Mesothelial cell of epicardium (in vitro differentiated cells): ENCODE measurements at places on chromosomes 3 and 15. TPM values are rescaled to one million over a fixed set of nuclear protein-coding genes. Genes with fewer than 3 reads are reported as not detected.

- peaks cover 12% of the 10 kb centered on the region for H3K36me3 ChIP-seq
- H3K4me3 ChIP-seq: no peak overlapping the region
- H3K4me1 ChIP-seq: peaks cover 69% of the 10 kb centered on the region
- no peaks in the 10 kb centered on the region for H3K27me3 ChIP-seq
- no peak for DNase-seq
- peak overlapping the region; percentile 95 for H3K27ac ChIP-seq
Measured at GRCh38 chr3:120418866-120419490, 31.8 kb downstream of the FSTL1 start.

GRCh38 chr15:88835119-88835518 is 31.9 kb downstream of the ACAN start:
- no peak for DNase-seq
- no peaks in the 10 kb centered on the region for H3K36me3 ChIP-seq
- no peak overlapping the region for H3K27ac ChIP-seq
- peaks cover 5% of the 10 kb centered on the region for H3K27me3 ChIP-seq
- H3K4me1 ChIP-seq: peaks cover 10% of the 10 kb centered on the region

DNA sequence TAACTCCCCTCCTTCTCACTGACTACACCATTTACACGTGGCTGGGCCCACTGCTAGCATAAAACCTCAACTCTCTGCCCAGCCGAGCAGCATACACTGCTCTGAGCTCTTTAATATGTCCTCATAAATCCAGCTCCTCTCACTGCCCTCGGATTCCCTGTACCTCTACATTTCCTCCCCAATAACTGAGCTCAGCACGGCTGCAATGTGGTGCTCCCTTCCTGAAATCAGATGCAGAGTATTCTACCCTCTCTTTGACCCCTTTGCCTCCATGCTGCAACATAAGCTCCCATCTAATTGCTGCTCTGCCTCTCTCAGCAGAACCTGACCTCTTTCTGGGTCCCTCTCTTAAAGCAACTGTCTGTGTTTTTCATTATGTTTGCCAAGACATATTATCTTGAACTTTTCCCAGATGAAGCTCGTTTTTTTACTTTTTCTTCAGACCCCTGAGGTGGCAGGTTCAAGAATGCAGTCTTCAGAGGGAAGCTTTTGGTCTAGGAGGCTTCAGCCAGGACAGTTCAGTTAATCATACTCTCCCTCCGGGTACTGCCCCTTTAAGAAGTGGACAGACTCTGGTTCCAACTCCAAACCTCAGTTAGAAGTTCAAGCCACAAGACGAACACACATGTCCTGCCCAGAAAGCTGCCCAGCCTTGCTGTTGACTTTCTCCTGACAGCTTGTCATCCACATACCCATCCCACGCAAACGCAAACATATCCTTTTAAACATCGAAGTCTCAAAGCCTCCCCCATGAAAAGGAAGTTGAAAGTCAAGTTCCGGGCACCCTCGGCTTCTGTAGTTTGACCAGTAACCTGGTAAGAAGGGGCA is 81.1 kb upstream of the NEO1 start:
- DNase-seq: no peak
- H3K36me3 ChIP-seq: no peaks in the 10 kb centered on the region
- peaks cover 5% of the 10 kb centered on the region for H3K27me3 ChIP-seq
- H3K27ac ChIP-seq: peak overlapping the region; percentile 89

DNA sequence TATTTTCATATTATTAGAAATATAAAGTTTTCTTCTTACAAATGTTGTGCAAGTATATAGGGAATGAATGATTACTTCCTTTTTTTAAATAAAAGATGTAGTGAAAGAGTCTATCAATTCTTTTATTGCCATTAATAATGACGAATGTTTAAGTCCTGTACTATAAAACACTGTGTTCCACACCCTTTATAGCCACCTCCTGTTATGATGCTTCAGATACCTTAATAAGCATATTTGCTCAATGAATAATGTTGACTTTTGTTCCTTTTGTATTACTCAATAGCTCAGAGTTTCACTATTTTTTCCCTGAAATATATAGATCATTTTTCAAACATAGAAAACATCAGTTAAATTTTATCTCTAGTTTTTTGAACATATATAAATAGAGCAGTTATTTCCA is 378.2 kb upstream of the THBS1 start:
- H3K4me1 ChIP-seq: peaks cover 22% of the 10 kb centered on the region
- no peaks in the 10 kb centered on the region for H3K36me3 ChIP-seq
- no peaks in the 10 kb centered on the region for H3K27me3 ChIP-seq
- H3K27ac ChIP-seq: no peak overlapping the region

GRCh38 chr3:41688595-41689380 is 273.1 kb downstream of the ULK4 start:
- peaks cover 22% of the 10 kb centered on the region for H3K4me1 ChIP-seq
- H3K36me3 ChIP-seq: peaks cover 2% of the 10 kb centered on the region
- no peak for DNase-seq

The DAZL gene
- total RNA-seq: not detected in 3 replicates

DNA sequence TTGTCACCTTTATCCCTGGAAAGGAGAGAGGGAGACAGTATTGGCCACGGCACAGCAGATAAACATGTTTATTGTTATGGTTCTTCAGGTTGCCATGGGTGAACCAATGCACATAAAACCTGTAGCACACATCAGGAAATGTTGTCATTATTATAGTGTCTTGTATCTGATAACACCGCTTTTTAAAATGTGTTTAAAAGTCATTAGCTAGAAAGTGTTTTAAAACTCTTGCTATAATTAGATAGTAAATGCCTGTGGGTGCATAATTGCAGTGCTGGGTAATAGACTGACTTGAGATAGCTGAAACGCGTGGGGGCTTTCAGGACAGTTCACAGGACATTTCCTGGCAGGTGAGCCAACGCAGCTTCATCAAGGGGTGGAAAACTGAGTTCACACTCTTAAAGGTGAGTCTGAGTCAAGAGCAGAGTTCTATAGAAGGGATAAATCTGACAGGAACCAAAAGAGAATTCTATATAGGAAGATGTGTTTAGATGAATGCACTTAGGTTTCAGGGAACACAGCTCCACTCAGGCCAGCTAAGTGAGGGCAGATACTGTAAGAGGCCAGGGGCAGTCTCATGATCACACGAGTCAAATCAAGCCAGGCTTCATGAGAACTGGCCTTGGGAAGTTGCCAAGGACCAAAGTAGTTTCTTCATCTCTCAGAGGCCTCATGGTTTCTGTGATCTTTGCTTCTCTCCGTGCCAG is 35.6 kb upstream of the PPP4R2 start:
- H3K27me3 ChIP-seq: no peaks in the 10 kb centered on the region
- H3K36me3 ChIP-seq: peaks cover 9% of the 10 kb centered on the region
- no peak for DNase-seq

DNA sequence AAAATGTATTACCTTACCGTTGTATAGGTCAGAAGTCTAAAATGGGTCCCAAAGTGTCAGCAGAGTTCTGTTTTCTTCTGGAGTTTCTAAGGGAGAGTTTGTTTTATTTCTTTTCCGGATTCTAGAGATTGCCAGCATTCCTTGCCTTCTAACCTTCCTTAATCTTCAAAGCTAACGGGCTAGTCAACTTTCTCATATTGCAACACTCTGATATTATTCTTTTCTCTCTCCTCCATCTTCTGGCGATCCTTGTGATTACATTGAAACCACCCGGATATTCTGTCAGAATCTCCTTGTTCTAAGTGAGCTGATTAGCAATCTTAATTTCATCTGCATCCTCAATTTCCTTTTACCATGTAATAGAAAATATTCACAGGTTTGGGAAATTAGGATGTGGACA is 36.2 kb upstream of the AADACL2 start:
- DNase-seq: no peak
- peaks cover 4% of the 10 kb centered on the region for H3K36me3 ChIP-seq

The CCR5 gene
- total RNA-seq: not detected in 3 replicates

DNA sequence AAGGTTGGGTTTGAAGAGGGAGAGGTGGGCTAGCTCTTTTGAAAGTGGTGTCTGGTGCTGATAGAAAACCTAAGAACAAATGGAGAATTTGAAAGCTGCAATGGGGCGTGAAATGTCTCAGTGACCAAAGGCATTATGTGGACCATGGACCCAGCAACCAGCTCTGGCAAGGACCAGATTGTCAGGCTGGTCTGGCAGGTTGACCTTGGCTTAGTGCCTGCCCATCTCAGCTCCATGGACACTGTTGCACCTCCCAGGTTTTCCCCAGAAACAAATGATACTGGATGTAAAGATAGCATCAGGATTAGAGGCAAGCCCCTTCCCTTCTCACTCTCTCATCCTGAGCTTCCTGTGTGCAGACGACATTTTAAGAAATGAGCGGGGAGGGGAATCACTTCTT is 302.9 kb upstream of the LRRFIP2 start:
- no peak overlapping the region for H3K27ac ChIP-seq
- no peak for DNase-seq
- H3K27me3 ChIP-seq: peaks cover 4% of the 10 kb centered on the region

The KIF7 gene
- total RNA-seq: 26.5 to 30.1 TPM (median 26.6 TPM) in 3 replicates

- DNase-seq: peak; percentile 40
- peaks cover 21% of the 10 kb centered on the region for H3K4me1 ChIP-seq
- H3K4me3 ChIP-seq: peak within 1 kb of the TSS; percentile 53
- no peak within 1 kb of the TSS for H3K27ac ChIP-seq
Measured at GRCh38 chr15:62066663-62067447, at the start of gene C2CD4A. C2CD4A (plus strand) TSS chr15:62066977; CDS start chr15:62067614, 637 bp downstream.

The SCN5A gene
- 0.88 to 1.8 TPM (median 1.4 TPM) in 3 replicates for total RNA-seq

The EXD1 gene
- not detected in 3 replicates for total RNA-seq

The STRIT1 gene
- total RNA-seq: not detected in 3 replicates
